Upper lobe of left lung (tissue), 6 donors: ENCODE measurements at places on chromosomes 7 and 10. TPM values are rescaled to one million over a fixed set of nuclear protein-coding genes. Genes with fewer than 3 reads are reported as not detected.

GRCh38 chr7:115689941-115690340, 340.6 kb downstream of the TFEC start:
- no peak for DNase-seq

- no peak for DNase-seq
Observed at GRCh38 chr7:8310876-8311275, 48.9 kb upstream of the ICA1 start.

- no peak for DNase-seq
Observed at GRCh38 chr10:130141460-130141859, 5.3 kb downstream of the GLRX3 start.

DNA sequence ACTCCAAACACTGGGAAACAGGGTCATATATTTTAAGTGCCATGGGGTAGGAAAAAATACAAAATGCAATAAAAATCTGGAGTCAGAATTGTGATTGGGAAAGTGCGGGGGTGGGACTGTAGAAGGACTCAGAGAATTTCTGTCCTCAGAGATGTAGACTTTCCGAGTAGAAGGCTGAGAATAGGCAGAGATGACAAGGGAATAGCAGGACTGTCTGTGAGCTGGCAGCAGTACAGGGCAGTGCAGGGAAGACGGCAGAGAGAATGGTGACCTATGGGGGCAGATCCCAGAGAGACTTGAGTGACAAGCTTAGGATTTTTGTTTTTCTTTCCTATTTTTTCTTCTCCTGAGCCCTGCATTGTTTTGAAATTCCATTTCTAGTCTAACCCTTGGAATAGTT, 127.6 kb downstream of the SLC16A9 start:
- no peak for DNase-seq

The MLXIPL gene
- total RNA-seq = 8.1 TPM

DNA sequence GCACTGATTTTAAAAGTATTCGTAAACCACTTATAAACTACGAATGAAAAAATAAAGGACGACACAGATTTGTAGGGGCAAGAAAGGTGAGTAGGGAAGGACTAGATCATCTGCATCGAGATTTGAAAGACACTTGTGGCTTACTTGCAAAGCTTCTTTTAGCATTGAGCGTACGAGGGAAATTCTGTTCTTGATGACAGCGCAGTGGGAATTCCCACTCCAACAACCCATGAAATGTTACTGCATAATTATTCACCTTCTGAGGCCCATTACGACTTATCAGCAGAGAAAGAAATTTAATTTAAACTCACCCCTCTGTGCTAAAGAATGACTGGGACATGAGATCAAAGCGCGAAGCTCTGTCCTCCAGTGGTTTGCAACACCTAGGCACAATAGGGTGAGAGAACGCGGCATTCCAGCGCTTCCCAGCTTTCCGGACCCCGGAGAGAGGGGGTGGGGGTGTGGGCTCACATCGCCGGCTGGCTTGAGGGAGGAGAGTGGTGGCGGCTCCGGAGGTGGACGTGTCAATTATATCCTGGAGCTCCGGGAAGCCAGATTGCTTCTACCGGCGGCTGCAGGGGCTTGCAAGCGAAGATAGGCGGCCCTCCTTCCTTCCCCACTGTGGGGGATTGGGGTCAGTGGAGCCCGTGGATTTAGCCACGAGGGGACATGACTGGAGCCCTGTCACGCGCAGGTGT, 10.3 kb downstream of the SP8 start:
- no peak for DNase-seq

DNA sequence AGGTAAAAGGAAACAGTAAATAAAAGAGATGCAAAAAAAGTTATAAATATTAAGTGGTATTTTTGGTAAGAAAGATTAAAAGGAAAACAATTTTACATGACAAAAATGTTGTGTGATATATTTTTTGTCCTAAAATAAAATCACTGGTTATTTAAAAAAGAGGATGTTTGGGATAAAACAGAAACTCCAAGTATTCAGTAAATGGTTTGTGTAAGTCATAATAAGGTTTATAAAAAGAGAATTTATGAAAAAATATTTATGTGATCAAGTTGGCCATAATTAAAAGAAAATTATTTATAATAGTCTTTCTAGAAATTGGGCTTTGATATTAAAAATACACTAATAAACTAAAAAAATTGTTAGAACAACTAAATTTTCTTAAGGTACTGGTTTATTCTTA, 38.2 kb upstream of the FIGNL1 start:
- DNase-seq = no peak

The EIF5AL1 gene
- not detected for total RNA-seq
